Activated CD4-positive, alpha-beta T cell treated with anti-CD3 and anti-CD28 coated beads for 4 hours (primary cell): ENCODE measurements at places on chromosomes 12 and 14.

DNA sequence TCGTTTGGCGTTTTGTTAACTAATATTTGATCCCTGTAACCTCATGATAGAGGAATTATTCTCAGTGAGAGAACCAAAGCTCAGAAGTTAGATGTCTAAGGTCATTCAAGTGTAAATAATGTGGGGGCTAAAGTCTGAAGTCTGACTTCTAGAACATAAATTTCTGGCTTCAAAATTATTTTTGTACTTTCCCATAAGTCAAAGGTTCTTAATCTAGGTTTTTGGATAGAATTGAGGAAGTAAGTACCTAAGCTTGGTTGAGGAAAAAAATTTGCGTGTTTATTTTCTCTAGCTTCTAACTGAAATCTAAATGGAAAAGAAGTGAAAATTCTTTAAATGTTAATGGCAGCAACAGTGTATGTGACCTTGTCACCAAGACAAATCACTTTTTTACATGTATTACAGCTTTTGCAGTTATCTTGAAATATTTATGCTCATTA lies 2.3 kb downstream of the LARP4 start:
- no peak for DNase-seq

DNA sequence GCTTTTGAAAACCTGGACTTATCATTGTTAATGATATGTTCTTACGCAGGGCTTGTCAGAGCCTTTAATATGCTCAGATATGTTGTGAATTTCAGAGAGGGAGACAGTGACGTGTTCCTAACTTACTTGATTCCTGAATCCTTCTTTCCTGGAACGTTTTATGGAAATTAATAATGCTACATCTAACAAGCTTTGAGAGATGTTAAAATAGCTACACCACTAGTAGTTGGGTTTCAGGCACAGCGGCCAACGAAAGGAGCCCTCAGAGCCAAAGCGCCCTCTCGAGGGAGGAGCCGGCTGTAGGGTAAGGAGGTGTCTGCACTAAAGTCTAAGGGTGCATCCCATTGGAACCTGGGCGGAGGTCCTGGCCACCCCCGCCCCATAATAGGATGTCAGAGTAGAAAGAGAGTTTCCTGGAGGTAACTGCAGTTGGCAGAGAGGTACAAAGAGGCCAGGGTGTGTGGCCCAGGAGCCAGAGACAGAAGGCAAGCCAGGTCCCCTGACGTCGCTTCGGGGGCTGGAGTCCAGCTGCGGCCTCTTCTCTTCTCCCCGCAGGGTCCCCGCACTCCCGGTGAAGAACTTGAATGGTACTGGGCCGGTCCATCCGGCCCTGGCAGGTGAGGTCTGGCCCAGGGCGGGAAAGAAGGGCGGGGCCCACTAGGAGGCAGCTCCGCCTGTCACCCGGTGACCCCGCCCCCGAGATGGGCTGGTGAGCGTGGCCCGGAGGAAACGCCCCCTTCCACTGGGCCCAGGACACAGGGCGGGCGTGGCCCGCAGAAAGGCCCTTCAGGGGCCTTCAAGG lies 36.3 kb downstream of the DTX1 start:
- no peak for DNase-seq

DNA sequence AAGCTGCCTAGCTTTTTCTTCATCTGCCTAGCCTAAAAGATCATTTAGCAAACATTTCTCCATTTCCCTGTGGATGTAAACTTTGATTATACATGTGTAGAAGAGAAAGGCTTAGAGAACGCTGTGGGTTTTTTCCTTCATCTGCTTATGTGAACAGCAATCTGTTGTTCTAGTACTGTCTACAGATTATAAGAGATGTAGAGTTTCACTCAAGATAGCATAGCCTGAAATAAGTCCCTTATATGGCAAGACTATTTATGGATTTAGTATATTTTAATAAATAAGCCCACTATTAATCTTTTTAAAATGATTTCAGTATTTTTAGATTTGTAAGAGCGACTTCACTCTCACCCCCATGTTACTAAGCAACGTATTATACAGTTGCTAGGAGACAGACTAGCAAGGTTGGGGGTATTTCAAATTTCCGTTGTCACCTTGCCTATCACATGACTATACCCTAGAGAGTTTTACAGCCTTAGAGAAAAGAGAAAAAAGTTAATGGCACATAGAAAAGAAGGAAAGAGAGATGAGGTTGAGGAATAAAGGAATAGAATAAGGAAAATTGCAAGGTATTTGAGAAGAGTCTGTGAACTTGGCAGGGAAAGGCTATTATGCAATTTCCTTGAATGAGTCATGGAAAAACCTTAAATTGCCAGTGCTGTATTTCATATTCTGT lies 12.2 kb upstream of the TUBA1A start:
- DNase-seq = no peak

GRCh38 chr12:84964048-84964447 lies 51.4 kb upstream of the SLC6A15 start:
- DNase-seq = no peak

DNA sequence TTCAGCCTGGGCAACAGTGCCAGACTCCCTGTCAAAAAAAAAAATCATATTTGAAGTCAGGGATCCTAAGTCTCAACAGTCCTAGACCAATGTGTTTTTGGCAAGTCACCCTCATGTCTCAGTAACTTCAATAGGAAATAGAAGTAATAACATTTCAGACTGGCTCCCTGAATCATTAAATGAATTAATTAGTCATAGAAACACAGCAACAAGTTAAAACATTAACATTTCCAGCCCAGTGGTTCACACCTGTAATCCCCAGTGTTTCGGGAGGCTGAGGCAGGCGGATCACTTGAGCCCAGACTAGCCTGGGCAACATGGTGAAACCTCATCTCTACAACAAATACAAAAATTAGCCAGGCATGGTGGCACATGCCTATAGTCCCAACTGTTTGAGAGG lies 125.2 kb downstream of the GTF2A1 start:
- DNase-seq = no peak
